Chondrocyte (in vitro differentiated cells): ENCODE measurements at places on chromosomes 13 and 19.
A peak's percentile ranks its signal among the peaks of the same experiment; 100 is the strongest.

DNA sequence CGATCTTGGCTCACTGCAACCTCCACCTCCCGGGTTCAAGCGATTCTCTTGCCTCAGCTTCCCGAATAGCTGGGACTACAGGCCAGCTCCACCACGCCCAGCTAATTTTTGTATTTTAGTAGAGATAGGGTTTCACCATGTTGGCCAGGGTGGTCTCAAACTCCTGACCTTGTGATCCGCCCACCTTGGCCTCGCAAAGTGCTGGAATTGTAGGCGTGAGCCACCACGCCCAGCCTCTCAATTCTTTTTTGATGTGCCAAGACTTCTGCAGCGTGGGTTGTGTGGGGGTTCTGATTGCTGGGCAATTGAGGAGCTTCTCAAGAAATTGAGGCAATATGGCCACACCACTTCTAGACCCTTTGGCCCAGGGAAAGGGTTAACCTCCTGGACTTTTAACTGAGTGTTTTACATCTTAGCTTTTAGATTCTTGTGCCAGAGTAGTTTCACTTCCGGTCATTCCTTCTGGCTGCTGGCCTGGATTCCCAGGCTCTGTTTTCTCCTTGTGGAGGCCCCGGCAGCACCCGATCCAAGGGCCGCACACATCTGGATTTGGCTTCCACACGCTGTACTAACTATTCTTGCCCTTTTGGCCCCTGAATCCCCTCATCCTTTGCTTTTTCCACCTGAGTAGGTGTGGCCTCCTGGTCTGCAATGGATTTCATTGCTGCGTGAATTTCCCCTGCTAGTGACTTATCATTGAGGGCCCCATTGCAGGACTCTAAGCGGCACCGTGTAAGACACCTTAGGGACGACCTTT, 14.7 kb downstream of the SMARCA4 start:
- DNase-seq = no peak

- no peak for DNase-seq
Measured at GRCh38 chr13:34587576-34587975, 354.5 kb upstream of the NBEA start.

DNA sequence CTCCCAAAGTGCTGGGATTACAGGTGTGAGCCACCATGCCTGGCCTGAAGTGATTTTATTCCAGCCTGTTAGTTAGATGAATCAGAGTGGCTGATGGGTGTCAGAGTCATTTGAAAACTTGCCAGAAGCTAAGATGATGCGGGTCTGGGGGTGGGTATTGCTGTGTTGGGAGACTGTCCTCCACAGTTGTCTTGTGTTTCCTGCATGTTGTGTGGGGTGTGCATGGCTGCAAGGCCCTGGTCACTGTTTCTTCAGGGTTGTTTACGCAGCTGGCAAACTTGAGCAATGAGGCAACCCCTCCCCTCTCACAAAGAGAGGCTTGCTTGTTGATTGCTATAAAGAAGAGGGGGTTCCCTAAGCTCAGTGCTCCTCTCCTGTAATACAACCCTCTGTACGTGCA, 71.8 kb downstream of the TRPM4 start:
- peak; percentile 20 for DNase-seq

- DNase-seq = no peak
Measured at GRCh38 chr13:33125821-33126570, 109.8 kb downstream of the KL start.

DNA sequence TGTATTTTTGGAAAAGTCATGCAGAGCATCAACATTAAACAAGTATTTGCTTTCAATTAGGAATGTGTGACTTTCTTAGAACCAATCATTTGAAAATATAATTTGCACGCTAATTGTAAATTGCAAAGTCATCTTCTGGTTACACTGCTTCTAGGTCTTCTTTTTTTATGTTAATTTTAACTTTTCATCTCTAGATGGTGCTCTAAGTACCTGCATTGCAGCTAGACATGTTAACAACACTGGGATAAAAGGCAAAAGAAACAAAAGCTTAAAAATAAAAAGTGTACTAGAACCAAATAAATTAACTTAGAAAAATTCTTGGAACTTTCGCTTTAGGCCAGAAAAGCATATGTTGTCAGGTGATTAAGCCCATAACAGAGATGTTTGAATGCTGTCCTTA, 2758.2 kb downstream of the PCDH9 start:
- DNase-seq = no peak

DNA sequence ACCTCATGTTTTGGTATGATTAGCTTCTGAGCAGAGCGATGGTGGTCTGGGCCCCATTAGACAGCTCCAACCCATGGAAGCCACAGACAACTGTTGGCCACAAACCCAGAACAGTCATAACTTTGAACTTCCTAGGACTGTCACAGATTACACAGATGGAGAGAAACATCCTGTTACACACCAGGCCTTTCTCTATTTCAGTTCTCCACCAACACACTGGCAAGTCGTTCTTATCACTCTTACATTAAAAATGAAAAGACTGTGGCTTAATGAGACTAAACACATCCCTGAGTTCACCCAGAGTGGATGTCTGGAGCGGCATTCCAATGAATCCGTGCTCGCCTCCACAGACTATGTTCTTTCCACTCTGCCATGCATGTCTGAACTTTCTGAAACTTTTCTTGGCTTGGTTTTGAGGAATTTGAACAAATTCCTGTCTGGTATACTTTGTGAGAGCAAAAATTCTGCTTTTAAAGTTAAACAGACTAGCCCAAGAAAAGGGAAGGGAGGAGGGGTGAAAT, 109.1 kb downstream of the NALCN start:
- DNase-seq = no peak

GRCh38 chr19:3458229-3459088, 21.9 kb downstream of the SMIM24 start:
- no peak for DNase-seq

DNA sequence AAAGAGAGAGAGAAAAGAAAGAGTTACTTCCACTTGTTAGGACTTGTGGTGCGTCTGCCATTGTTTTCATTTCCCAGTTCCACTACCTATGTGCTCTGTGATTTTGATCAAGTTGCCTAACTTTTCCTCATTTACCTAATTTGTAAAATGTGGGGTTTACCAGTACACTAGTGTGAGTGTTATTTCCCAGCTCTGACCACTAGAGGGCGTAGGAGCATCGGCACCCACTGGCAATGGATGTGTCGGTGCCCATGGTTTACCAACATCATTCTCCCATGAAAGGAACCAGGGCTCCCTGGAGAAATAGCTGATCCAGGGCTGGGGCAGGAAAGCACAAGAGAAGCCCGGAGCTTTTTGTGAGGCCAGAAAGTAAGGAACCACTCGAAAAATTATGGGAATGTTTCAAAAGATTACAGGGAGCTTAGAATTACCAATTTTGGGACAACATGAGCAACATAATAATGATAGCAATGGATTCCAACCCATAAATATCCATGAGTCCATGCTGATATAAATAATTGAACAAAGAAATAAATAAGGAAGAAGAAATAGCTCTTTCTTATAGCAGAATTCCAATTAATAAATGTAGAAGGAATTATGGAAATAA, 15.1 kb upstream of the CEACAM4 start:
- DNase-seq = no peak

DNA sequence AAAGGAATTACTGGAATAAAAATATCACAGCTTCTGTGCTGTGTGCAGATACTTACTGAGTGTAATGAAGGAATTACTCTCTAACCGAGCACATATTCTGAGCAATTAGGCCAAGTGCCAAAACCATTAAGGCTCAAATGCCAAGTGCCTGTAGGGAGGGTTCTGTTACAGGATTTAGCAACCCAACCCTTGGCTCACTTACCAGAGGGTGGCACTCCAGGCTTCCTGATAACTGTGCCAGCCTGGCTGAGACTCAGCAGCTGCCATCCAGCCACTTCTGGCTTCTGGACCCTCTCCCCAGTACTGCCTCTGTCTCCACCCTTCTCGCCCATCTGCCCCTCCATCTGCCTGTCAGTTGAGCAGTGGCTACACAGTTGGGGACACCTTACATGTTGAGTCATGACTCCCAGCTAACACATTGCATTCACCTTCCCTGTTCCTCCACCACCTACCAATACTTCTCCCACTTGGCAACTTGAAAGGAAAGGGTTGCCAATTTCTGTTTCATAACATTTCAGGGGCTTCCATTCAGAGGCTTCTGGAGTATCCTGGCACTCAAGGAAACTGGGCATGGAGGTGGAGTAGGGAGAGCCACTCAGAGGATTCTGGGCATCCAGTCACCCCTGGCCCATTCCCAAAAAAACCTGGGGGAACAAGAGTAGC, 110.5 kb downstream of the COG6 start:
- DNase-seq = no peak

GRCh38 chr13:30388406-30389283, 33.6 kb upstream of the UBE2L5 start:
- no peak for DNase-seq

DNA sequence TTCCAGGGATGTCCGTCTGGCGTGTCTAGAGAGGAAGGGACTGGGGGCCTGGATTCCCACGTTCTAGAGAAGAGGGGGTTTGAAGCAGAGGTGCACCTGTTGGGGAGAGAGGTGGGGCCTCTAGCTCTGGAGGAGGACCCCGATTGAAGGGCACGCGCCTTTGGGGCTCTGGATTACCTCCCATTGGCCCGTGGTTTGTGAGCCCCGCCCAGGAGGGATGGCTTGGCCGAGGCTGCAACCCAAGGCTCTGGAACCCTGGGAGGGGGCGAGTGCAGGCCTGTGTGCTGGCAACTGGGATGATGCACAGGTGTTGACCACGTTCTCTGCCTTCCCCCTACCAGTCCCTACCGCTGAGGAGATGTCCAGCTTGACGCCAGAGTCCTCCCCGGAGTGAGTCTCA, 20.2 kb downstream of the TMEM150B start:
- no peak for DNase-seq
